ENCODE measurements at places on chromosomes 5 and 9.

DNA sequence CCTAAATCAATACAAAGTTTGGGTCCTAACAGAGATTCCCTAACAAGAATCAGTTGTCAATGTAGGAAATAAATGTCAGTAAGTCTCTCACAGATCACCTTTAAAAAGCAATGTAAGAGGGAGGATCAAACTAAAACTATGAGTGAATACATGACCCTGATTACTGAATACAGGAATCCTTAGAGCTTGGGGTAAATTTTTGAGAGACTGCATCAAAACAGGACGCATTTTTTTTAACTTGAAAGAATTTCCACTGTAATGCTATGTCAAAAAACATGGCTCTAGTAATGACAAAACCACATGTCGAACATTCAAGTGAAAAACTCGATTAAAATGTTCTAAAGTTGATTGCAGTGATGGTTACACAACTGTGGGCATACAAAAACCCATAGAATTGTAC, 21.9 kb downstream of the ZDHHC21 start:
- no peak for DNase-seq

- DNase-seq = no peak
Measured at GRCh38 chr9:127184641-127185040, 62.2 kb upstream of the ANGPTL2 start.

- DNase-seq = no peak
Measured at GRCh38 chr5:95406426-95407090, 15.4 kb downstream of the FAM81B start.

- DNase-seq = no peak
Measured at GRCh38 chr9:116223926-116224325, 70.3 kb downstream of the PAPPA start.

GRCh38 chr9:108973895-108974294, 39.4 kb downstream of the CTNNAL1 start:
- DNase-seq = no peak

DNA sequence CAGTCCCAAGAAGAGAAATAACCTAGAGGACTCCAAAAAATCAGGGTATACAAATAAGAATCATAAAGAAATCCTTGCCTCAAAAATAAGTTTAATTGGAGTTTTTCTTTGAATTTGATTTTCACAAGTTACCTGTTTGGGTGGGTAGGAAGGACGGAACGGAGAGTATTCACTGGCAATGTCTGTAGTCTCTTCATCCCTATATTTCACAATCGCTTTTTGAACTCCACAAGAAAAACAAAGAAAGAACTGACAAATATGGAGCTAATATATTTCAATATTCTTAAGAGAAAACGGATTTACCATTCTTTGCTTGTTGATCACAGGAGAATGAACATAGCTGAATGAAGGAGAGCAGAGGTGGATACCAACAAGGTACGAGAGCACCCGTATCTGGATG, 30.1 kb downstream of the MTMR12 start:
- DNase-seq = no peak

DNA sequence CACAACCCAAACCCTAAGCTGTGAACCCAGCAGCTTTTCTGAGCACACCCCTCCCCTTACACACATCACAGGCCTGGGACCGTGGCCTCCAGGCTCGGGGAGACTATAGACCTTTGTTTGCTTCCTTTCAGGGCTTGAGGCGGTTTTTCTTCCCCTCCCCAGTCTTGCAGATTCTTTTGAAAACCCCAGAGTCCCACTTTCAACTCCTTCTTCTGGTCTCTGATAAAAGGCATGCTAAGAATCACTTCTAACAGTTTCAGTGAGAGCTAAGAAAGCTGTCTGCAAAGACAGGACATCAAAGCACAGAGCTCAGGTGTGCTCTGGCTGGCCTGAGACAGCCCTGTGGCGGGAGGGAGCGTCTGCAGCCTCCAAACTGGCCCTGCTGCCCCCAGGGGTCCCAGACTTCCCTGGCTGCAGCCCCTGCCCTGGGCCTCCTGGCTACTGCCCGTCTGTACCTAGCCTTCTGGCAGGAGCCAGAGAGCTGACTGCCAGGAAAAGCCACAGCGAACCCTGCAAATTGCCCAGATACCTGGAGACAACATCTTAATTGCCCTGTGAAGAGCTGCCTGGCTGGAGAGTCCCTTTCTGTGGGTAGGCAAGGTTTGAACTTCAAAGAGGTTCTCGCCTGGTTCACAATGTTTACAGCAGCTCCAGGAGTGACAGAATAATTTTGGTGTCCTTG, 138.9 kb downstream of the GADD45G start:
- no peak for DNase-seq

DNA sequence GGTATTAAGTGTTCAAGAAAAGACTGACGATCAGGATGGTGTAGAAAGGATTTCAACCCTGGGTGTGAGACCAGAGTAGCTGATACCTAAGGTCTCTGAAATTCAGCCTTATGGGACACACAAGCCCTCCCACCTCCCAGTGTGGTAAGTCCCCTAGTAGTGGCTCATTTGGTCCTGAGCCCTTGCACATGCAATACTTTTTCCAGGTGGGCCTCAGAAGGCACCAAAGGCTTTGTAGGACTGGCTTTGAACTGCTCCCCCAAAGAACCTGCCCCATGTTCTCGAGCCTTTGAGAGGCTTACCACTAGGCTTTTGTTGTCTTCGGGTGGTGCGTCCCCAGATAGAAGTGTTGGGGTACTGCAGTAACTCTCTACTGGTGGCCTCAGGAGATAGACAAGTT, 803 bp downstream of the GARIN3 start:
- DNase-seq = no peak

- DNase-seq = no peak
Measured at GRCh38 chr5:151737431-151737830, 21.0 kb downstream of the ATOX1 start.

GRCh38 chr5:31487506-31487905, 44.4 kb downstream of the DROSHA start:
- DNase-seq = no peak

- DNase-seq = no peak
Measured at GRCh38 chr9:79574136-79574535, 2.4 kb downstream of the TLE4 start.

DNA sequence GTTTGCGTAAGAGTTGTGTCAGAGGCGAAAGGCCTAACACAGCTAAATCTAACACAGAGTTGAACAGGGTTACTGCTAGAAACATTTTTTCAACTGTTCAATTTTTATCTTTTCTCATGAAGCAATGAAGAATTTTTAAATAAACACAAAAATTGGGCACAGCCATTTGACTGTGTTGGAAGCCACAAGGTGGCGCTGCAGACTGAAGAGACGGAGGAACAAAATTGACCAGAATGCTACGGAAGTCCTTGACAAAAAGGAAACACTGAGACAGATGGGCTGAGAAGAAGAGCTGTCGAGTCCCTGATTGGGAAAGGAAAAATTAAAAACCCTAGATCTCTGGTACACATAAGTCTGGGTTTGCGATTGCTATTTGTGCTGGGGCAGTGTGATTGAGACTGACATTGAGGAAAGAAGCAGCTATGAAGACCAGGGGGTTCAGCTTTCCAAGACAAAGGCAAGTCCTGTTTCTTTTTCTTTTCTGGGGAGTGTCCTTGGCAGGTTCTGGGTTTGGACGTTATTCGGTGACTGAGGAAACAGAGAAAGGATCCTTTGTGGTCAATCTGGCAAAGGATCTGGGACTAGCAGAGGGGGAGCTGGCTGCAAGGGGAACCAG, at the start of gene PCDHB9:
Gene PCDHB9, plus strand, starts transcription at position 265 of the 616 bp plus-strand sequence. Its CDS starts 158 bp downstream, at position 423.
- no peak for DNase-seq

- no peak for DNase-seq
Measured at GRCh38 chr9:82492274-82492673, 503.7 kb downstream of the SPATA31D1 start.

GRCh38 chr5:80225189-80225933, 30.5 kb downstream of the SERINC5 start:
- no peak for DNase-seq

DNA sequence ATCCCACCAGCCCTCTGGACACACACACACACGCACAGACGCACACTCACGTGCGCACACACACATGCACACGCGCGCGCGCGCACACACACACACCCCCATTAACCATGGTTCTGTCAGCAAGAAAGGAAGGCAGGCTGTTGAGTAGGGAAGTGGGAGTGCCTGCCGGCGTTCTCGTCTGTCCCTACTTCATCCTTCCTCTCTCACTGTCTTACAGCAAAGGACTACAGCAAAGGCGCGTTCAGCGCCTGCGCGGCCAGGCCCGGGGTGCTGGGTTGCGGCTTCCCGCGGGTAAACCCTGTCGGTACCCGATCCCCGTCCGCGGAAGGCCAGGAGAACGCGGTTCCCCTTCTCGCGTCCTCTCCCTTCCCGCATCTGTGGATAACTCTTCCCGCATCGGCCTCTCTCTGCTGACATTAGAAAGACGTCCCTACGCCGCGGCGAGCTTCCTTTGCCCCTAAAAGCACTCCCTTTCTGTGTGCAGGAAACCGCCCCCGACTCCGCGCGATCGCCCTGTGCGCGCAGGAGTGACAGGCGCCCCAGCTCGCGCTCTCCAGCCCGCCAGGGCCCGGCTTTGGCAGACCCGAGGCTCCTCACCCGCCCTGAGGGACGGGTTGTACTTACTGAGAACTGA, 219.2 kb downstream of the AGTPBP1 start:
- no peak for DNase-seq

GRCh38 chr9:96859461-96860198, 5.3 kb upstream of the ZNF782 start:
- DNase-seq = no peak

GRCh38 chr5:133029416-133029815, 3.1 kb upstream of the ZCCHC10 start:
- no peak for DNase-seq

GRCh38 chr9:123417289-123418051, 61.5 kb downstream of the CRB2 start:
- DNase-seq = no peak

- DNase-seq = no peak
Measured at GRCh38 chr9:133100506-133101355, 20.3 kb downstream of the RALGDS start.

GRCh38 chr5:98630621-98631020, 142.8 kb upstream of the RGMB start:
- DNase-seq = no peak

DNA sequence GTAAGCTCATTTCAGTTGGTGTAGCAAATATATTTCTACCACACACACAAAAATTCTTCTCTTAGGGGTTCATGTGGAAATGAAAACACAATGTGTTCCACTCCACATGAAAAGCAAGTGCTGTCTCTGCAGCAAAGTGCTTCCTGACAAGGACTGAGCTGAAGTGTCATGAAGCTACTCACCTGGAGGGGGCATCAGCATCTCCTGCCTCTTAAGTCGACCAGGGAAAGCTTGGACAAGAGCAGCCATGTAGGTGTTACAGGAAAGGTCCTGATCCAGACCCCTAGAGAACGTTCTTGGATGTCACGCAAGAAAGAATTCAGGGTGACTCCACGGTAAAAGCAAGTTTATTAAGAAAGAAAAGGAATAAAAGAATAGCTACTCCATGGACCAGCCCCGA, 62.8 kb downstream of the SV2C start:
- DNase-seq = no peak

- DNase-seq = no peak
Measured at GRCh38 chr5:134111741-134112647, 2.5 kb upstream of the TCF7 start.

GRCh38 chr9:128226412-128226801, 23.2 kb downstream of the DNM1 start:
- DNase-seq = no peak

DNA sequence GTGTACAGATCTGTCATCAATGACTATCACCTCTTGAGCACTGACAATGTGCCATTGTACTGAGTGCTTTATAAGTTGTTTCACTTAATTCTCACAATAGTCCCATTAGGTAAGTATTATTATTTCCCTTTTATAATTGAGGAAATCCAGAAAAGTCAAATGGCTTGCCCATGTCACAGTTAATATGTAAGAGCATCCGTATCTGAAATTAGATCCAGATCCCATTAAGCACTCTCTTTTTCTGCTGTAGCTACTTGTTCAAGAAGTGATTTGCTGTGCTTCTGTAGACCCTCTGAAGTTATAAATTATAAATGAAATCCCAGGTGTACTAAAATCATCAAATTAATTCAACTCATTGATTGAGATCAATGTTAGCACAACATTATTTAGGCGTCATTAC, 94.7 kb downstream of the INIP start:
- DNase-seq = no peak

DNA sequence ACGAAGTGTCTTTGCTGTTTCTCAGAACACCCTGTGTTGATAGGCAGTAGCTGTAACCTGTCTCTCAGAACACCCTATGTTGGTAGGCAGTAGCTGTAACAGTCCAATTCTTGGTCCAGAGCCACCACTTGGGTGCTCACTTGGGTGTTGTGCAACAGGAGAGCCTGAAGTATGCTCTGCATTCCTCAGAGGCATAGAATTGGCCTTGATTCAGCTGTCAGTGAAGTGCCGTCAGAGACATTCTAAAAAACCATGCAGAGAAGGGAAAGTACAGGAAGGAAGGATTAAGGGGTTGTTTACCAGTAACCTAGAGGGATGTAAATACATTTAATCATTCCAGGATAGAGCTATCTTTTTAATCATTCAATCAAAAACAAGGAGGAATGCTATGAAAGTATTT, 231.2 kb downstream of the ARRDC3 start:
- no peak for DNase-seq

DNA sequence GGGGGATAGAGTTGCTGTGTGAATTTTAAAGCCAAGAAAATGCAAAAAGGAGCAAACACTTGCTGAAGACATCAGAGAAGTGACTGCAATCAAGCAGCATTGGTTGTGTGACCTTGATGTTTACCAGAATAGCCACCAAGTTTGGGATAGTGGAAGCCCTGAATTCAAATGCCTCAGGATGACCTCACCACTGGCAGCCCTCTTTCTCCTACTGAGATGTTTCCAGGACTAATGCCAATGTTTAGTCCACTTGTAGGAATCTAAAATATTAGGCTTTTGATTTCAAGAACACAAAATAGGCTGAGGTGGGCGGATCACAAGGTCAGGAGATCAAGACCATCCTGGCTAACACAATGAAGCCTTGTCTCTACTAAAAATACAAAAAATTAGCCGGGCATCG, 112.2 kb upstream of the NUDT12 start:
- no peak for DNase-seq

All from cortex of kidney (tissue), 1 donor.